Left ventricle myocardium superior (tissue), 1 donor: ENCODE measurements at places on chromosomes 13 and 19. TPM values are rescaled to one million over a fixed set of nuclear protein-coding genes. Genes with fewer than 3 reads are reported as not detected.

The CYP4F2 gene
- total RNA-seq = not detected

The PALM gene
- total RNA-seq = 30.1 TPM

The IZUMO1 gene
- total RNA-seq = 1.0 TPM

The IFNL1 gene
- not detected for total RNA-seq

The ANGPTL4 gene
- total RNA-seq = 11.7 TPM

The ARHGEF1 gene
- total RNA-seq = 26.9 TPM

The ZNF260 gene
- total RNA-seq = 7.5 TPM

The F7 gene
- not detected for total RNA-seq

DNA sequence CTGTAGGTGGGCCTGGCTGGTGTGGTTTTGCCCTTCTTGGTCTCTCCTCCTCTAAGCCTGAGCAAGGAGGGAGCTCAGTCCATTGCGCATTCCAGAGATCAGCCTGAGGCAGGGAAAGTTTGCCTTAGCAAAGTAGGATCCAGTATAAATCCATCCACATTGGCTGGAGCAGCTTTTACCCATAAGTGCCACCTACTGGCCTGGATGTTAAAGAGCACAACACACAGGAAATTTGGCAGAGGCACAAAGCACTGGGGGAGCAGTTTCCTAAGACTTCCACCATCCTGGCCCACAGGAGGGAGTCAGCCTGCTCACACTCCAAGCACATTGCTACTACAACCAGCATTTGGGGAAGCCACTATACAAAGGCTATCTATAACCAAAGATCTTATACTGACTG is 1124.2 kb downstream of the SLITRK1 start:
- DNase-seq = no peak

DNA sequence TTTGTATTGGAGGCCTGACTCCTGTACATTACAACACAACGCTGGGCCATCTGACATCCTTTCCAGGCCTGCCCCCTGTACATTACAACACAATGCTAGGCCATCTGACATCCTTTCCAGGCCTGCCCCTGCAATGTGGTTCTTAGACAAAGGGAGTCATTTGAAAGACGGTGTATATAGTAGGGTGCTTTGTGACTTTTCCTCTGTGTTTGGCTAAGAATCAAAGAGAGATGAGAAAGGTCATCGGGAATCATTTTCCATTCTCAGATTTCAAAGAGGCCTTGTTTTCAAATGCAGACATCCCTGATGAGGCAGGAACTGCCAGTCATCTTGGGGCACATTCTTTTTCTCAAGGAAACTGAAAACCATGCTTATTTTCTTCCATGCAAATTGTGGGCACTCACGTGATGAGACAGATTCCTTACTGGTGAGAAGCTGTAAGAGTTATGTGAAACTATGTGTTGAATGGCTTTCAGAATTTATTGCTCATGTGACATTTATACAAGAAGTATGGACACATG is 551.6 kb downstream of the MYO16 start:
- no peak for DNase-seq

DNA sequence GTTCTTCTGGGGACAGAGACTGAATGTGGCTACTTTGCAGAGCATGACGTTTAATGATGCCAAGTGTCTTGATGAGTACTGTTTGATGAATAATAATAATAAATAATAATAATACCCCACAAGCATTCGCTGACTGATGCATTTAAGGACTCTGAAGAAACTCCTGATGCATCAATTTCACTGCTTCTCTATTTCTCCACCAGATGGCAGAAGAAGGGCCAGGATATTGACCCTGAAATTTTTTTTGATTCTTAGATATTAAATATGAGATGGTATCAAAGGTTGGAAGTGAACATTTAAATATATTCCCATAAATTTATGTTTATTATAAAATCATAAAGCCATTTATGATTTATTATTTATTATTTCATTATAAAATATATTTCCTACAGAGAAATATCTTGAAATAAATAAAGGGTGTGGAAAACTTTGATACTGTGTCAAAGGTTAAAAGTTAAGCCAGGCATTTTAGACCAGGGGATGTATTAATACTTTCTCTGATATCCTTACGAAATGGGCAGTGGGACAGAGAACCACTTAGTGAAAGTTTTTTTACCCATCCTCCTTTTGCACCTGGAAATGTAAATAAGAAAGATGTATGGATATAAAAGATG is 170.9 kb downstream of the LACC1 start:
- DNase-seq = no peak

DNA sequence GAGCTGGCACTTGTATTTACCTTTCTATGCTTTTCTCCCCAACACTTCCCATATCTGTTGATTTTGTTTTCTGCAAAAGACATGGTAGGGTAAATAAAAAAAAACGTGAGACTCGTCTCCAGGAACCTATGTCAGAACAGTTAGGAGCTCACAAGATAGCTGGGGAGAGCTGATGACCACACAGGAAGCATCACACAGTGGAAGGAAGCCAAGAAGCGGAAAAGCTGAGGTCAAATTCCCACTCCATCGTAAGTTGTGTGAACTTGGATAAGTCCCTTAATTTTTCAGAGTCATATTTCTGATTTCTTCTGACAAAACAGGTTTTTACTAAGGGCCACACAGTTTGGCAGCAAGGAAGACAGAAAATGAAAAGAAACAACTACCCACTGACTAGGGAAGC is 199.6 kb downstream of the KLF5 start:
- DNase-seq = no peak

DNA sequence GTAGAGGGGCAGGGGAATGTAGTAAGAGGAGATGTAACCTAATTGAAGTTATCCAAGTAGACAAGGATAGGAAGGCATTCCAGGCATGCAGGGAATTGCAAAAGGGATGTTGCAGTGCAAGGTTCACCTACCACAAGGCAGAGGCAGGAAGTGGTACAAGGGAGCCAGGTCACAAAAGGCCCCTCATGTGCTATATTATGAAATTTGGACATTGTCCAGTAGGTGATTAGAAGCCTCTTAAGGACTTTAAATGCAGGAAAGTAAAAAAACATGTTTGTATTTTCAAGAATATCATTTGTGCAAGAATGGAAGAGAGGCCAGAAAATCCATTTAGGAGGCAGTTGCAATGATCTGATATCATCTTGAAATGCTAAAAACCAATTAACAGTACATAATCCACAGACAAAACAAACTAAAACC is 111.4 kb downstream of the FRY start:
- no peak for DNase-seq

DNA sequence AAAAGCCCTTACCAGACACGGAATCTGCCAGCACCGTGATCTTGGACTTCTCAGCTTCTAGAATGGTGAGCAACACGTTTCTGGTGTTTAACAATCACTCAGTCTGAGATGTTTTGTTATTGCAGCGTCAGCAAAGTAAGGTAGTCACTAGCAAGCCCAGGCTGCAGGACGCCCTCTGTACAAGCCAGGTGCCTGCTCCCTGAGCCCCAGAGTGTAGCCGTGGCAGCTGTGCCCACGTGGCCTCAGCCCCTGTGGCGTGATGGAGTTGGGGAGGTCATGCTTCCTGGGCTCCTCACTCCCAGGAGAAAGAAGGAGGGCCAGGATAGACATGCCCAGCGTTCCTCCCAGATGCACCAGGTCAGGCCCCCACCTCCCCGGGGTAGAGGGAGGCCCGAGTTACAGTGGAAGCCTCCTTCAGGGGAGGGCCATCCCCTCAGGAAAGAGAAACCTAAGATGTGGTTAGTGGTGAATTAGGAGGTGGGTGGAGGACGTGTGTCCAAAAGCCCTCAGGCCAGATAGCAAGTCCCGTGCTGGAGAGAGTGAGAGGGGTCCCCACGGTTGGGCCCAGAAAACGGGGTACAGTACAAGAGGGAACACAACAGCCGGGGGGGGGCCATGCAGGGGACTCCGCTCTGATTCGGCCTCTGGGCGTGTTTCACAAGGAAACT is 169.6 kb upstream of the SOX1 start:
- DNase-seq = no peak

DNA sequence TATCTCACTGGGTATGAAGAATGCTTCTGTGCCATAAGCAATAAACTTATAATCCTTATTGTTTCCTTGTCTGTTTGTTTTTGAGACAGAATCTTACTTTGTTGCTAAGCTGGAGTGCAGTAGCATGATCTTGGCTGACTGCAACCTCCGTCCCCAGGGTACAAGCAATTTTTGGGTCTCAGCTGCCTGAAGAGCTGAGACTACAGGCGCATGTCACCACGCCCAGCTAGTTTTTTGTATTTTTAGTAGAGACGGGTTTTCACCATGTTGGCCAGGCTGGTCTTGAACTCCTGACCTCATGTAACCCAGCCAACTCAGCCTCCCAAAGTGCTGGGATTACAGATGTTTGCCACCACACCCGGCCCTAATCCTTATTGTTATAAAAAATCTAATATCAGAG is 112.5 kb downstream of the MYO16 start:
- no peak for DNase-seq

GRCh38 chr13:92136449-92137155 is 738.2 kb downstream of the GPC5 start:
- DNase-seq = no peak

DNA sequence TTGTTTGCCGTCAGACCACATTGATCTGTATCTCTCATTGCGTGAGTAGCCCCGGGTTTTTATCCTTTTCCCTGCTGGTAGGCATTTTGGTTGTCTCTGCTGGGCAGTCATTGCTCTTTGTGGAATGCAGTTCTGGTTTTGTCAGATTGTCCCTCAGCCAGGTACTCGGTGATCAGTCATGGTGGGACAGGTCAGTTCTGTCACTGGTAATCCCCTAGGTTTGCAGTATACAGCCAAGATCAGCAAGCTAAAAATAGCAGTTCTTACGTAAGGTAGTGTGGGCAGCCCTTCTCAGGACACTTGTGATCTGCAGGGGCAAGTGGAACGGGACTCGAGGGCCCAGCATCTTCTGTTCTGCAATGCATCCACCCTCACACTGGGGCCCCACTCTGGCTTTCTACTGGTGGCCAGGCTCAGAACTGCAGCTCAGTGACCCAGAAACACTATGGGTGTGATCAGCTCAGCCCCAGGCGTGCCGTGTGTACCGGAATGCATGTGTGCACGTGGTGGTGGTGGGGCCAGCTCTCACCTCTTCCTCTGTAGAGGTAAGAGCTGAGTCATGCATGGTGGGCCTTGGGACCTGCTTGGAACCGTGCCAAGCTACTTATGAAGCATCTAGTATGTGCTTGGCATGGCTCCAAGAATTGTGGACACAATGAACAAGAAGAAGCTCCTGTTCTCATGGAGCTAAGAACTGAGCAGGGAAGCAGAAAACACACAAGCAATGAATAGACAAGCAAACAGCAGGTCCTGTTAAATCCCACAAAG is 6.3 kb downstream of the PLEKHF1 start:
- peak; percentile 78 for DNase-seq
